ENCODE measurements at places on chromosomes 1 and 21.

DNA sequence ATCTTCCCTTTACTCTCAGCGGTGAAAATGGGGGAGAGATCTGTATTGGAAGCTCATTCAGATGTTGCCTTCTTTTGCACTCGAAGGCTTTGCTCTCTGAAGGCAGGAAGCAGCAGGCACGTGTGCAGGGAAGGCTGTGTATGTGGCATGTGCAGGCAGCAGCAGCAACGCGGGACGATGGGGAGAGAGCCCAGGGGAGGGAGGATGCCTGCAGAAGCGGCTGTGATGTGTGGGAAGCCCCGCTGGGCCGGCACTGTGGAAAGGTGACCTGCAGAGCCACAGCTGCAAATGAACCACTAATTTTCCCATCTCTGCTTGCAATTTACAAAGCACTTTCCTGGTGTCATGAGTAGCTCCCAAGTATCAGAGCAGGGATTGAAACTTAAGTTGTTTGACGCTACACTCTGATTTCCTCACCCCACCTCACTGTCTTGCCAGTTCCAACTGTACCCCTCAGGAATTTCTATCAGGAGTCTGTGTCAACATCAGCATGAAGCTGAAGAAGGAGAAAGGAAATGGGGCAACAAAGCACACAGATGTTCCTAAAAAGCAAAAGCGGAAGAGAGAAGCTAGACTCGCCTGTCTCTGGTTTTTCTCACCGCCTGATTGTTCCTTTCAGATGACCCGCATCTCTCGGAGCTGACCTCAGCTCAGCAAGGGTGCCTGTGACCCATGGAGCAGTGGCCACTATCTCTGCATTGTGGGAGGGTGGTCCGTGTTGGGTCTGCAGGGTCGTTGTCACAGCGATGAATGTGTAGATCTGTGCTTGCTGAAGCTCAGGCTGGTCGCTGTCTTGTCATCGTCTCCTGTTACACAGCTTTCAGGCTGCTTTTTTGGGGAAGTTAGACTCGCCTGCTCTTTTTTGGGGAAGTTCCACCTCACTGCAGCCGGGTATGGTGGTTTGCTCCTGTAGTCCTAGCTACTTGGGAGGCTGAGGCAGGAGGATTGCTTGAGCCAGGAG is 156.1 kb downstream of the KIF26B start:
- DNase-seq = peak; percentile 79

DNA sequence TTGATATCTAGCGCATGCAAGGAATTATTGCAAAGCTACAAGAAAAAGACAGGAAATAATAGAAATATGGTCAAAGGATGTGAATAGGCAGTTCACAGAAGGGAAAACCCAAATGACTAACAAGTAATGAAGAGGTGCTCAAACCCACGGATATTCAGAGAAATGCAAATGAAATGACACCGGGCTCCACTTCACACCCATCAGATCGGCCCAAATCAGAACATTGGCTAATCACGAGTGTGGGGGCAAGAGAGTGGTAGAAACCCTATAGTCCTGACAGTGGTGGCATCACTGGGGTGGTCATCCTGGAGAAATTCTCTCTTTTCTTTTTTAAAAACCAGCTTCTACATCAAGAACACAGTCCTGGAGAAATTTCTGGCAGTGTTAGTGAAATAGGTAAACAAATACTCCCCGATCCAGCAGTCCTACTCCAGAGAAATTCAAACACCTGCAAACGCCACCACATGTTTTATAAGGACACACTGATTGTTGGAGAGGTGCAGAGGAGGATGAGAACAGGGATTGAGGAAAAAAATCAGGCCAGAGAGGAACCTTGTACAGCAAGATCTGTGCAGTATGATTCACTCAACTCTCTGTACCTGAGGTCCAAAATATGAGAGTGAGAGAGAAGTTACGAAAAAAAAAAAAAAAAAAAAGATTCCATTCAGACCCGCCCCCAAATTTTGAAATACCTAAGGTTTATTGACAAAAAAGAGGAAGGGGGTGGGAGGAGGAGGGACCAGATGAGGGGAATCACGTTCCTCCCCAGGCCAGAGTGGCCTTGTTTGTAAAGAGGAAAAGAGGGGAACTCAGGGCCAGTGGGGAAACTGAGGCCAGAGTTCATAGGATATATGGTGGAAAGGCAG is 9.2 kb upstream of the TNFRSF1B start:
- DNase-seq = peak; percentile 94

DNA sequence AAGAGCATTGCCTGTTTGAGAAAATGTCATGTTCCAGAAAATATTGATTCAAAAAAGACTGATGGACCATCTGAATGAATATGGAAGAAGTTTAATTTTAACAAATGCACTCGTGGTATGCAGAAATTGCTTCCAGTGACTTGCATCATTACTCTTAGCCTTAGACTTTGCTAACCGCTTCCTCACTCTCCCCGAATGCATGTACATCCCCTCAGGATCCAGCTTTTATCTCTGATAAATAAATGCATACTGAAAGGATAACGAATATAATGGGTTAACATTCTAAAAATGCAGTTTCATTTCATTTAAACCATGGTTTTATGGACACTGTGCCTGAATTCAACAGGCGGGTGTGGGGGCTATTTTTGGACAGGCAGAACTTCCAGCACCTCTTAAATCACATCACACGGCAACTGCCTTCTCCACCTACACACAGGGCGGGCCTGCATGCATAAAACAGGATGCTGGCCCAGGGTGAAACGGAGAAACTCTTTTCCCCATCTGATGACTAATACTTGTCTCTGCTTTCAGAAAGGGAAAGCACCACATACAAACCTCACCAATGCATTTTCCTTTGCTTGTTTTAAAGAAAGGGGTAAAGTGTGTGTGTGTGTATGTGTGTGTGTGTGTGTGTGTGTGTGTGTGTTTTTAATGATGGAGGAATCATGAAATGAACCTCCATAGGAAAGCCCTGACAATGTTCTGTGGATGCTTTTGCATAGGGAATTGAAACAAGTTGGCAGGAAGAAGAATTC is 48.7 kb downstream of the SPAG17 start:
- DNase-seq = peak; percentile 86

GRCh38 chr21:35127851-35128250 is 78.7 kb upstream of the RUNX1 start:
- no peak for DNase-seq

GRCh38 chr1:101257500-101258325 is 20.9 kb downstream of the S1PR1 start:
- DNase-seq = peak; percentile 67

DNA sequence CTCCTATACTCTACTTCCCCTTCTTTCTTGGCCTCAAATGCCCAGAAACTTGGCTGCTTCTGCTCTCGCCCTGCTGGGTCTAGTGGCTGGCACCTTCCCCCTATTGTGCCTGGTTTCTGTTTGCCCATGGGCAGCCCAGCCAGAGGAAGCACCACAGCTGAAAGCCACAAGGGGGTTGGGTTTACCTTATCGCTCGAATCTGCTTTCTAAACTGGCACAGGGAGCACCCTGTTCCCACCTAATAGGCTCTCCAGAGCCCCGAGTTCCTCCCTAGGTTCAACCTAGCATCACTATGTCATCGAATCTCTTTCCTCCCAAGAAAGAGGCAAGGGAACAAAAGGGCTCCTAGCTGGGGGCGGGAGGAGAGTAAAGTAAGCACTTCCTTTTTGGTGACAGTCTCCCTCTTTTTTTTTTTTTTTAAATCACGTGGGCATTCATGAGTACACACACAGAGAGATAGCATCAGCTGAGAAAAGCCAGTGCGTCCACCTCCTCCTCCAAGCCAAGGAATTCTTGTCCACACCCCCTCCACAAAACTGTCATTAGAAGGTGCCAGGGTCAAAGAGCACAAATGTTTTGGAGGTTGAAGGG is 72.8 kb downstream of the PLEKHA6 start:
- peak; percentile 79 for DNase-seq

GRCh38 chr1:91700332-91700731 is 185.6 kb downstream of the TGFBR3 start:
- DNase-seq = no peak

GRCh38 chr1:206049919-206050600 is 2.9 kb upstream of the RHEX start:
- no peak for DNase-seq

- DNase-seq = peak; percentile 87
Measured at GRCh38 chr1:223834660-223835263, 11.0 kb downstream of the TP53BP2 start.

GRCh38 chr1:113133759-113134158 is 60.8 kb downstream of the LRIG2 start:
- no peak for DNase-seq
